LHCN-M2 (cell line): ENCODE measurements at places on chromosomes 5 and 9. TPM values are rescaled to one million over a fixed set of nuclear protein-coding genes. Genes with fewer than 3 reads are reported as not detected.

DNA sequence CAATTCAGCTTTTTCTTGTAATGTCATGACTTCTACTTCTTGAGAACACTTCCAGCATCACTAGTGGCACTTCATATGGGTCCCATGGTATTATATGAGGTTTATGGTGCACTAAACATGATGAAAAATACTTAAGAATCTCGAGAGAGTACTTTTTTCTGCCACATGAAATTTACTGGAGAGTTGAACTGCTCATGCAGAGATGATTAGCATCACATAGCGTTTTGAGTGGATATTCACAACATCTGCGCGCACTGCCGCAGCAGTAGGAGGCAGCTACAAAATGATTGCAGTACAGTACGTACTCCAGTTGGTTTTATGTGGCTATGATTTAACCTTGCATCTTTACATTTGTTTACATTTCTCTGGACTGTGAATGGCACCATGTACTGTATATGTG is 14.7 kb downstream of the RAD1 start:
- no peak for DNase-seq

- no peak for DNase-seq
Measured at GRCh38 chr5:110665184-110665726, 61.2 kb downstream of the TMEM232 start.

DNA sequence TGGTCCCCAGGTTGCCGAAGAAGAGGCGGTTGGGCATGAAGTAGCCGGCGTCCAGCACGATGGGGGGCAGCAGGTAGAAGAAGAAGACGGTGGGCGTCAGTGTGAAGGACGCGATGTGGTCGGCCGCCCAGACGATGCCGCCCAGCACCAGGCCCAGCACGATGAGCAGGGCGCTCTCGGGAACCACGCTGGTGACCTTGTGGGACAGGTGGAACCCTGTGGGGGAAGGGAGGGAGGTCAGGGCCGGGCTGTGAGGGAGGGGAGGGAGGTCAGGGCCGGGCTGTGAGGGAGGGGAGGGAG is 32.4 kb downstream of the SLC9A3 start:
- no peak for DNase-seq

- DNase-seq = peak; percentile 67
Measured at GRCh38 chr9:33139421-33140228, 27.5 kb downstream of the B4GALT1 start.

SPAAR gene
- 0.17 and 0.38 TPM in 2 replicates for total RNA-seq

C9orf50 gene
- not detected in 2 replicates for total RNA-seq
